ENCODE measurements at places on chromosomes 3 and 15. TPM values are rescaled to one million over a fixed set of nuclear protein-coding genes. Genes with fewer than 3 reads are reported as not detected.

Gene EXD1
- 0.09 TPM for total RNA-seq

Gene SLITRK3
- total RNA-seq = 14.3 TPM

DNA sequence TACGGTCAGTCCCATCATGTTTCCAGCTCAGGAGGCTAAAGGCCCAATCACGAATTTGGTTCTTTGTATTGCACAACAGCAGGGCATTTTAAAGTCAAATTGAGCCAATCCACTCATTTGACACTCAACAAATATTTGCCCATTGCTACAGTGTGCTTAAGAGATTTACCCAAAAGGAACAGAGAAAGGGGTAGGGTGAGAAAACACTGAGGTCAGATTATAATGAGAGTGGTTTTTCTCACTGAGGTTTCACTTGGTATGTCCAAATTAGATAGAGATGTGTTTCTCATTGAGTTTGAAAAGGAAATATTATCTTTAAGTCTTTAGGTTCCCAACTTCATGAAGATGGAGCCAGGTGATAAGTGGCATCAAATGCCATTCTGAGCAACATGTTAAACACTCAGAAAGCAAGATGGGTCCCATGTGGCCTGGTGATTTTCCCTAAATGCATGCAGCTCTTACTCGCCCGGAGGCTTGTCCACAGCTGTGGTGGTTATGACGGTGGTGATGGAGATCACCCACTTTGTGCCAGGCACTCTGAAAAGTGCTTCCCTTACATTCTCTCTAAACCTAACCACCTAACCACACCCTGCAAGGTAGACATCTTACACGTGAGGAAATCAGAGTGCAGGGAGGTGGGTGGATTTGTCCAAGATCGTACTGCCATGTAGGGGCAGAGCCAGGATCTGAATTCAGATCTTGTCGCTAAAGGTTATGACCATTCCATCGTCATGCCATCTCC is 31.2 kb upstream of the USP3 start:
- DNase-seq = no peak

Gene GOLGA6A
- 0.36 TPM for total RNA-seq

DNA sequence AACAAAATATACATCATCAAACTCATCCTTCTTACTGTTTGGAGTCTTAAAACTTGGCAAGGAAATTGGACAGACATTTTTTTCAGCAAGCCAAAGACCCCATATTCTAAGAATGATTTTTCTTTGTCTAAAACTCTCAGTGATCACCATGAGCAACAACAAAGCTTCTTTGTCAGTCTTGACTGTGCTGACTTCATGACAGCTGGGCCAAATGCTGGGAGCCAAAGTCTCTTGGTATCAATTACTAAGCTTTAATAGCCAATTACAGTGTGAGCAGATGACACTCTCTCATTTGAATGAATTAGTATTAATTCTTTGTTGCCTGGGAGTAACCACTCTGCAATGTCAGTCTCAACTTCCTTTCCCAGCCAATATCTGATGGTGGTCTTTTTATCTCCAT is 48.1 kb upstream of the GK5 start:
- no peak for DNase-seq

- DNase-seq = peak; percentile 67
Observed at GRCh38 chr15:36106640-36107335, 472.6 kb upstream of the CDIN1 start.

Gene PPP2R3A
- 31.2 TPM for total RNA-seq

DNA sequence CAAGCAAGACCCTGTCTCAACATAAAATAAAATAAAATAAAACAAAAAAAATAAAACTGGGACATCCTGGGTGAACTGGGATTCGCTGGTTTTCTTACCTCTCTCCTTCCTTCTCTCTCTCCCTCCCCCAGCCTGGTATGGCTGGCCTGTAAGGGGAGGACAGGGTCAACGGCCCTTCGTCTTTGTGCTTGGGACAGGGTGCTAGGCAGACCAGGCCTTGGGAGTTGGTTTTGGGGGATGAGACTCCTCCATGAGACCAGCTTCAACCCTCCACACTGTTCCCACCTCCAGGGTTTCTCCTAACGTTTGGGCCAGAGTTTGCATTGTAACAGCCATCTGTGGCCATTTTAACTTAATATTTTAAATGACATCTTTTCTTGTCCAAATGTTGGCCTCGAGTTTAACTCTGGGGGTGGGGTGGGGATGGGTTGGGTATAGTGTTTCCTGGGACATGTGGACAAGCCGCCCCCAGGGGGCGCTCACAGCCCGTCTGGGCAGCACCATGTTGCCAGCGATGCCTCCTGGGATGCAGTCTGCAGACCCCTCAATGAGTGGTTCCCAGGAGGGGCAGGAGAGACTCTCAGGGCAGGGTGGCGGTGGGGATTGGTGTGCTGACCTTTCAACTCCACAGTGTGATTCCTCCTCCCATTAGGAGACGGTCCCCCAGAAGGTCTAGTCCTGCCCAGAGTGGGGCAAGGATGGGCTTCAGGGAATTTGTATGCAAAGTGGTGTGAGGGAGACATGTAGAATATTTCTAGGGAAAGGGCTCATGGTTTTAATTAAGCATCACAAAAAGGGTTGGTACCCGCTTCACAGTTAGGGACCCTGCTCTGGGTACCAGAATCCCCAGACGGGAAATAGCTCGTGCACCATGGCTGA is 37.7 kb upstream of the LCTL start:
- DNase-seq = no peak

Gene SERINC4
- total RNA-seq = not detected

GRCh38 chr3:57699591-57699990 is 6.7 kb upstream of the DENND6A start:
- DNase-seq = no peak

DNA sequence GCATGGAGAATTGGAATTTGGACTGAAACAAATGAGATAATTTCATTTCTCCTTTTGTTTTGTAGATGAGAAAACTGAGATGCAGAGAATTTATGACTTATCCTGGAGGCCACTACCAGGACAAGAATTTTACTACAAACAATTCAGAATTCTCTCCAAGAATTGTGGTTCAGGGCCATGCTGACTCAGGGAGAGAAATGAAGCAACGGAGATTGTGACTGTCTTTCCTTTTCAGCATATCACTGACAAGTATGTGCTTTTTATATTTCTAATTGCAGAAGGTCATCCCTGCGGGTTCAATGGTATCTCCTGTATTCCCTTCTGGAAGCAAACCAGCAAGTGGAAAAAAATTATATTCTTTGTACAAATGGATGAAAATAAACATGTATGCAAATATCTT is 170.8 kb upstream of the MITF start:
- no peak for DNase-seq

- no peak for DNase-seq
Observed at GRCh38 chr15:33031324-33031821, 163.1 kb downstream of the FMN1 start.

DNA sequence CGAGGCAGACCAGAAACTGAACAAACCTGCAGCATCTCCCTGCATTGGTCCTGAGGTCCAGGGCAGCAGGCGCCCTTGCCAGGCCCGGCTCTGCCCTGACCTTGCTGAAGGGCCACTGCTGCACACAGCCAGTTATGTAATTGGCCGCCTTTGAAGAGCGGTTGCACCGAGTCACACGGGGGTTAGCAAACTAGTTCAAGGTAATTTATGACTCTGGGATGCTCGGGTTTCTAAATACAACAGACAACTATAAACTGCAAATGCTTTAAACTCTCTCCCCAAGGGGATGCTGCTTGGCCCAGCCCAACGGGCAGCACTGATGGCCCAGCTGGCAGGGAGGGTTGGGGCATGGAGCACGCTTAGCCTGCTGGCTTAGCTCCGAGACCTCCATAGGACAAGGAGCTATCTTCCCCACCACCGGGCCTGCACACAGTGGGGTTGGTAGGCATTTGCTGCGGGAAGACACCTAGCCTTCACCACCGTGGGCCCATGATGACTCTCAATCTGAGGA is 60.3 kb upstream of the IQSEC1 start:
- DNase-seq = no peak

Gene AMIGO3
- total RNA-seq = 0.91 TPM

GRCh38 chr3:119885746-119886530 is 104.0 kb downstream of the NR1I2 start:
- no peak for DNase-seq

DNA sequence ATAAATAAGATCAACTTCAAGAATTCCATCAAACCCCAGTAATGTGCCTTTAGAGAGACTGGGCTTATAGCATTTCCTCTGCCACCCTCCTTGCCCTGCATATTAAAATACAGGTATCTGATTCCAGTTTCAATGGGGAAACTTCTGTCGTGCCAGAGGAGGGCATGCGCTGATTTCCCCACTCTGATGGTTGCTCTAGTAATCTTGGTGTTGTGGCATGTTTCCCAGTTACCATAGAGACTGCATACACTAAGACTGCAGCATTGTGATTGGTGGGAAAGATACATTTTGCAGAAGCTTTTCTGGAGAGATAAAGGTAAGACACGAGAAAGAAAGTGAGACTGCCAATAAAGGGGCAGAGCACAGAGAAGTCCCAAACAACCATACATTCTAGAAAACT is 225.6 kb downstream of the TIGIT start:
- peak; percentile 18 for DNase-seq

- DNase-seq = no peak
Observed at GRCh38 chr15:89178307-89178977, 42.9 kb downstream of the RLBP1 start.

DNA sequence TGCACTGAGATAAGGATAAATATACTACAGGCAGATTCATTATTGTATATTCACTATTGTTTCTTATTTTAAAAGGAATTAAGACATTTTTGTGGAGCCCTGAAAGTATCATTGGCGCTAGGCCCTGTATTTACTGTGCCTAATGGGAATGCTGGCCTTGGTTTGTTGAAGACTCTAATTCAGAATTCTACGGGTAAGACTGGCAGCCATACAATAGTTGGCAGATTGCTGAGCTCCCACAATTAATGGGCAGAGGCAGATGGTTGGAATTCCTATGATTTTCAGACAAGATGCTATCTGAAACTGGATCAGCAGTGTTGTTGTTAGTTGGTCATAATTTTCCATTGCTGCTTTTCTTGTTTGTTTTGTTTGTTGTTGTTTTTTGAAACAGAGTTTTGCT is 14.7 kb downstream of the PGBD4 start:
- DNase-seq = no peak

DNA sequence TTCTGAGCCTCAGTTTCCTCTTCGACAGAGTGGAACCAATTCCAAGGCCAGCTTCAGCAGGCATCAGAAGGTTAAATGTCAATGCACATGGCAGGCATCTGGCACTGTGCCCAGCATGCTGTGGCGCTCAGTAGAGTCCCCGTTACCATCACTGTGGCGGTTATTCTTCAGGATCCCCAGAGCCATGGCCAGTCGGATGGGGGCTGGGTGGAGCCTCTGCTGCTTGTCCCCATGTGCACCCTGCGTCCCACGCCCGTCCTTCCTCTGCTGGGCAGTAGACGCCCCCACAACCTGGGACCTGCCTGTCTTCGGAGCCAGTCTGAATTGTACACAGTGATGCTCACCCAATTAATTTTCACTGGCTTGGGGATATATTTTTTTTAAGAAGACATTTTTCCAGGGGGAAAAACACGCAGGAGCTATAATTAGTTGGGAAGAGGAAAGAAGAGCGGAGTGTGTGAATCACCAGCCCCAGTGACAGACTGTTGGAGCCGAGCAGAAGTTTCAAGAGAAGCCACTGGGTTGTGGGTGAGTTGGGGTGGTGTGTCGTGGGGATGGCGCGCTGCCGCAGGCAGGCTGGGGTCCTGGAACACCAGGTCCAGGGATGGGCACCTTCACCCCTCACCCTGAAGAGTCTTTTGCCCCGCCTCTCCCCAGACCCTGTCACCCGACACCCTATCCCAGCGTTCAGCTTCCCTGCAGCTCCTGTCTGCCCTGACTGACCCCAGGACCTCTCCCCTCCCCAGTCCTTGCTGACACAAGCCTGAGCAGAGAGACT is 26.8 kb upstream of the RPL29 start:
- DNase-seq = no peak

DNA sequence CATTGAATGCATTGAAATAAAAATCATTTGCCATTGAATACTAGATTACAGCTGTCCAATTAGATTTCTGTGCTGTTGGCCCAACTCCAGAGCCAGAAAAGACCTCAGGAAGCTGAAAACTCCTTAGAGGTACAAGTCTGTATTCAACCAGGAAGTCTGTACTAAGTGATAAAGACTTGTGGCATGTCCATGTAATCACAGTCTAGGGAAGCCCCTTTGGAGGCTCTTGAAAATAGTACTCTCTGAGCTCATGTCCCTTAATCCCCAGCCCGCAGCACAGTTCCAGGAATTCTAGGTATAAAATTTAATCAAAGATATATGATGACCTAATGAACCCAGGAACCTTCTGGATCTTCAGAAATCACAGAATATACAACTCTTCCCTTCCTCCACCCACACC is 279.4 kb downstream of the RSL24D1 start:
- no peak for DNase-seq

- no peak for DNase-seq
Observed at GRCh38 chr3:168073842-168074605, 21.7 kb downstream of the GOLIM4 start.

Gene DPPA2
- total RNA-seq = not detected

Gene MCTP2
- 0.64 TPM for total RNA-seq

DNA sequence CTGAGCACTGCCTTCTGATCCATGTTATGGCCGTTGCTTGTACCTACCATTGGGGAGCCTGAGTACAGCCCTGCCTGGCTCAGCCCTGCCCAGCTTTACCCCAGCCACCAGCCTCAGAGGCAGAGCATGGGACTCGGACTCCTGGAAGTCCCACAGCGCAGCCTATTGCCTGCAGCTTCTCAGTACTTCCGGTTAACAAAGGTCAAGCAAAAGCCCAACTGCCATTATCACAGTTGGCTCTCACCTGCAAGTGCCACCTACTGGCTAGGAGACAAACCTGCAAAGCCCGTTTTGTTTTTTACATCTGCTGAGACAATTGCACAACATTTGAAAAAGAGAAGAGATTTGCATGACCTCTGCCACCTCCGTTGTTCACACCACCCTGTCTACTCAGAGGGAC is 1081.7 kb downstream of the NAALADL2 start:
- peak; percentile 0 for DNase-seq

- DNase-seq = no peak
Observed at GRCh38 chr15:38479266-38479665, 25.3 kb downstream of the FAM98B start.

Gene ADAMTS17
- total RNA-seq = 4.4 TPM

- DNase-seq = no peak
Observed at GRCh38 chr15:38992506-38992905, 427.9 kb upstream of the RASGRP1 start.

GRCh38 chr3:185813691-185814215 is 11.1 kb downstream of the IGF2BP2 start:
- no peak for DNase-seq

DNA sequence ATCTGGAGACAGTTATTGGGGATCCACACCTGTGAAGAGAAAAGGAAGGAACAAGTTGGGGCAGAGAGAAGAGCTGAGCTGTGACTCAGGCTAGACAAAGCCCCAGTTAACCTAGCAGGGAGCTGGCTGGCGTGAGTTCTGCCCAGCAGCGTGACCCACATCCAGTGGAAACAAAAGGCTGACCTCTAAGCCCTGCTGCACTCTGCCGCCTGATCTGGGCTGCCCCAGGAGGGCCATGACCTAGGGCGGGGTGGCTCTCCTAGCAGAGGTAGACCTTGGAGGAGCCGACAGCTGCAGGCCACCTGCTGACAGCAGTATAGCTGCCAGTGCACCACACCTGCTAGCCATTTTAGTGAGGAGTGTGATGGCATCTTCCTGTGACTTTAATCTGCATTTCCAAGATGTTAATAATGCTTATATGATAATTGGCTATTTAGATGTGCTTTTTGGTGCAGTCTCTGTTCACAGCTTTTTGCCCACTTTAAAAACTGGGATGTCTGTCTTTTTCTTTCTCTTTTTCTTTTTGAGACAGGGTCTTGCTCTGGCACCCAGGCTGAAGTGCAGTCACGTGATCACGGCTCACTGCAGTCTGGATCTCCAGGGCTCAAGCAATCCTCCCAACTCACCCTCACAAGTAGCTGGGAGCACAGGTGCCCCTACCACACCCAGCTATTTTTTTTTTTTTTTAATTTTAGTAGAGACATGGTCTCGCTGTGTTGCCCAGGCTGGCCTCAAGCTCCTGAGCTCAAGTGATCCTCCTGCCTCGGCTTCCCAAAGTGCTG is 78.1 kb downstream of the LSM3 start:
- DNase-seq = no peak
